ENCODE measurements at places on chromosomes 2 and 18.

DNA sequence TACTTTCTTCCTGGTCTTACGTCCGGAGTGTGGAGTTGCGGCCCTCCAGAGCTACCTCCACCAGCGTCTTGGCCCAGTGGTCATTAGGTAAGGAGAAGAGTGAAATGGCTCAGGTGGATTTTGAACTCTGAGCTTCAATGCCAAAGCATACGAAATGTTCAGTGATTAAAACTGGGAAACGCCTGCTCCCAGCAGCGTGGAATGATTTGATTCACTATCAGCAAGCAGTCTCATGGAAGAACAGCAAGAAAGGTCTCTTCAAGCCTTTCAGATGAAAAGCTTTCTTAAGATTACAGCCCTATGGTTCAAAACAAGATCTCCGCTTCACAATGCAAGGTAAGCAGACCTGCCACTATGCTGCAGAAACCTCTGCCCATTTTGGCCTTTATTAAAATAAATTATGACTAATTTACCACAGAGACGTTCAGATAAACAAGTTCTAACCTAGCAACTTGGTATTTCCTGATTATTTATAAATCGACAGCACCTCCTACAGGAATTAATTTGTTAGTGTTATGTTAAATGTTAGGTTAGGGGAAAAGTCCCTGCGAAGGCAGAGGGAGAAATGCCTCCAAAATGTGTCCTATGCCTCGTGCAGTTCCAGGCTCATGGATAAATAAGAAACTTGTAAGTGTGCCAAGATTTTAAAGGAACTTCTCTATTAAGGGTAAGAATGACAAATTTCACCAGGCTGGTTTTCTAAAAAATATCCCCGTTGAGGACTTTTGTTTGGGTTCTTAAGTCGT, 10.1 kb downstream of the SP9 start:
- DNase-seq = no peak

DNA sequence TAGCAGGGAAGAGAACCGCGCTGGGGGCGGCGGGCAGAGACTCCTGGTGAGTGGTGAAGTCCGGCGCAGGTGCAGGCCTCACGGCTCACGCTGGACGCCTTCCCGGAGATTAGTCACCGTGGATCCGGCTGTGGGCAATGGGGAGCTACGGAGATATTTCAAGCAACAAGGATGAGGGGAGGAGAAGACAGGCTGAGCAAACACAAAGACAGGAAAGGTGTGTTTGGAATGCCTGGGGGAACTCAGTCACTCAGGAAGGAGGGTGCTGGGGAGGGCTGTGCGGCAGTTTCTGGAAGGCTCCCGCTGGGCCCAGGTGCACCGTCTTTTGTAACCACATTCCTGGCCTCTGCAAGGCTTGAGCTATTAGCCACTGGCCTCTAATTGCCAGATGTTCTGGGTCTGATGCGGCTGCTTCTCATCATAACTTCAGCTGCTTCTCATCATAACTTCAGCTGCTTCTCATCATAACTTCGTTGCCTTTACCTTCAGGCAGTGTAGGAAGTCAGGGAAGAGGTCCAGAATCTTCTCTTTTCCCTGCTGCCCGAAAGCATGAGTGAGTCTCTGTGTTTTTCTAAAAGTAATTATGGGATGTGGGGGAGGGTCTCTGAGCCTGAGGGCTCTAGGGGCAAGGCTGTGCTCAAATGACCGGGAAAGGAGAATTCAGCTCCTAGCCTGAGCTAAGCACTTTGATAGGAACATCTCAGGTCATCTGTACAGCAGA, 118.9 kb downstream of the PXDN start:
- no peak for DNase-seq

DNA sequence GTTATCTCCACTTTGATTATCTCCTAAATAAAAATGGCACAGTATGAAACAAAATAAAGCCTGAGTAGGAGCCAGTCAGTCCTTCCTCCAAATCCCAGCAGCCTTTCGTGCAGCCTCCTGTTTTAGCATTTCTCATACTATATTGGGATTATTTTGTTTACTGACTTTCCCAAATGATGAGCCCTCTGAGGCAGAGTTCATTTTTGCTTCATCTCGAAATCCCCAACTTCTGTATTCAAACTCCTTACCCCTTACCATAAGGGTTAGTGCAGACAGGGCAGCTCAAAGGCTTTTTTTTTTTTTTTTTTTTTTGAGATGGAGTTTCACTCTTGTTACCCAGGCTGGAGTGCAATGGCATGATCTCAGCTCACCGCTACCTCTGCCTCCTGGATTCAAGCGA, 113.3 kb upstream of the FOSL2 start:
- DNase-seq = no peak

- DNase-seq = no peak
Measured at GRCh38 chr2:139438478-139438877, 658.3 kb upstream of the NXPH2 start.

DNA sequence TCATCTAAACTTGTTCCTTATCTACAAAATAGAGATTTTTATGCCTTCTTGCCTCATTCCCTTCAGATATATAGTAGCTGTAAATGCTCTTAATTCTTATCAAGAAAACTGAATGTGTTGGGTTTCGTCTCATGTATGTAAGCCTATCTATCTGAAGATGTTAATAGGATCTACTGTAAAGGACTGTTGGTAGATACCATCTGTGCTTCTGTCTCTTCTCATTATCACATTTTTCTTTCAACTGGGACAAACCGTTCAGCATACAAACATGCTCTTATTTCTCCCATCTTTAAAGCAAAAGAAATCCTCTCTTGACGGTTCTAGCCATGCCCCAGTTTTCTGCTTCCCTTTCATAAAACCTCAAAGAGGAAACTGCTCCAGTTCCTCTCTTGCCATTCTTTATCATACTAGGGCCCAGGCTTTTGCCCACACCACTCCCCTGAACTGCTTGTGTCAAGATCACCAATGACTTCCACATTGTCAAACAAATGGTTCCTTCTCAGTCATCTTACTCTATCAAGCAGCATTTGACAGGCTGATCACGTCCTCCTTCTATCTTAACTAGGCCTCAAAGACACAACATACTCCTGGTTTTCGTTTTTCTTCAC, 88.7 kb downstream of the ARHGEF33 start:
- no peak for DNase-seq

GRCh38 chr18:12569791-12570190, 88.1 kb downstream of the SPIRE1 start:
- no peak for DNase-seq
